Thoracic aorta (tissue), 2 donors: ENCODE measurements at places on chromosomes 4 and X. TPM values are rescaled to one million over a fixed set of nuclear protein-coding genes. Genes with fewer than 3 reads are reported as not detected.

GRCh38 chr4:24488399-24489164 is 95.8 kb downstream of the DHX15 start:
- no peak overlapping the region for H3K4me3 ChIP-seq
- peak; percentile 37 for DNase-seq
- H3K27me3 ChIP-seq, result no peaks in the 10 kb centered on the region
- H3K27ac ChIP-seq, result no peak overlapping the region
- no peaks in the 10 kb centered on the region for H3K4me1 ChIP-seq

GRCh38 chrX:27675493-27675892 is 85.3 kb downstream of the DCAF8L2 start:
- H3K4me1 ChIP-seq, result no peaks in the 10 kb centered on the region
- no peak overlapping the region for H3K4me3 ChIP-seq
- H3K27me3 ChIP-seq, result no peaks in the 10 kb centered on the region
- no peak overlapping the region for H3K27ac ChIP-seq
- no peak for DNase-seq
- no peaks in the 10 kb centered on the region for H3K36me3 ChIP-seq

DNA sequence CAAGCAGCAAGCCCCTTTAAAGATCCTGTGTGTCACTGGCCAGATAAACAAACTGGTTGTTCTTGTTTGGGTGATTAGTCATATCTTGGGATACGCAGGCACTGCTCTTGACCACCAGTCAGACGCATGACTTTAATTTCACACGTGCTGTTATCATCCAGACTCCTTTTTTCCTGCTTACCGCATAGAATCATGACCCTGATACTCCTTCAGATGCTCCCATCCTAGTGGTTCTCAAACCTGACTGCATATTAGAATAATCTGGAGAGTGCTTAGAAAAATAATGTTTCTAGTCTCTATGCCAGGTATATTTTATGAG is 78.8 kb downstream of the CLDN22 start:
- no peaks in the 10 kb centered on the region for H3K4me1 ChIP-seq
- H3K27ac ChIP-seq, result no peak overlapping the region
- H3K27me3 ChIP-seq, result no peaks in the 10 kb centered on the region

GRCh38 chrX:10095246-10095645 is 61.5 kb upstream of the CLCN4 start:
- peaks cover 4% of the 10 kb centered on the region for H3K36me3 ChIP-seq
- H3K4me1 ChIP-seq, result peaks cover 22% of the 10 kb centered on the region
- no peak overlapping the region for H3K4me3 ChIP-seq
- H3K27me3 ChIP-seq, result no peaks in the 10 kb centered on the region

DNA sequence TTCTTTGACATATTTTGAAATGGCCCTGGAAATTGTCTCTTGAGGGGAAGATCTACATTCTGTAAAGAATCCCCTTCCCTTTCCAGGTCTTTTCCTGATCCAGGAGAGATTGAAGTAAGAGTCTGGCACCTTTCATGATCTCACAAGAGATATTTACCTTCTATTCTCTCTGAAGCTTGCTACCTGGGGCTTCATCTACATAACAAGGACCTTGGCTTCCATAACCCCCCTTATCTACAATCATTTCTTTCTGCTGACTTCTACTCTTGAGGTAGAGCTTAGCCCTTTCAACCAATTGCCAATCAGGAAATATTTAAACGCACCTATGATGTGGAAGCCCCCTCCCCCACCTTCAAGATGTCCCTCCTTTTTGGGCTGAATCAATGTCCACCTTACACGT is 383.7 kb upstream of the MAGEB18 start:
- no peaks in the 10 kb centered on the region for H3K4me1 ChIP-seq
- no peak for DNase-seq
- no peaks in the 10 kb centered on the region for H3K27me3 ChIP-seq
- H3K27ac ChIP-seq, result no peak overlapping the region
- H3K36me3 ChIP-seq, result no peaks in the 10 kb centered on the region
- no peak overlapping the region for H3K4me3 ChIP-seq

GRCh38 chr4:109046471-109047201 is 255.8 kb downstream of the COL25A1 start:
- H3K4me1 ChIP-seq, result no peaks in the 10 kb centered on the region
- no peaks in the 10 kb centered on the region for H3K36me3 ChIP-seq
- DNase-seq, result no peak

GUCY1A1 gene
- 135 TPM for total RNA-seq

FABP2 gene
- not detected for total RNA-seq

APEX2 gene
- total RNA-seq, result 9.6 TPM

ITGB1BP2 gene
- 52.6 TPM for total RNA-seq
